HT-29 (cell line): ENCODE measurements at places on chromosomes 11 and 22.

DNA sequence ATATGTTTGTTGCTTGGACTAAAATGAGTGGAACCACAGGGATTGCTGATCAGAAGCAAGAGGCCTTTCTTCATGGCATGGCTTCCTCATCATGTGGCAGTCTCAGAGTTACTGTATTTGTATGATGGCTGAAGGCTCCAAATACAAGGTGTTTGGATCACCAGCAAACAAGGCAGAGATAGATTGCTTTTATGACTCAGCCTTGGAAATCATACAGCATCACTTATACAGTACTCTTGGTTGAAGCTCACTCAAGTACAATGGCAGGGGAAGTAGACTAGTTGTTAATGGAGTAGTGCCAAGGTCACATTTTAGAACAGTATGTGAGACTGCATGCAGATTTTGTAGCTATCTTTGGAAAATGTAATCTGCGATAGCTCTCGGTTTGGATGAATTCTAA is 16.6 kb downstream of the CAPRIN1 start:
- no peak for DNase-seq

DNA sequence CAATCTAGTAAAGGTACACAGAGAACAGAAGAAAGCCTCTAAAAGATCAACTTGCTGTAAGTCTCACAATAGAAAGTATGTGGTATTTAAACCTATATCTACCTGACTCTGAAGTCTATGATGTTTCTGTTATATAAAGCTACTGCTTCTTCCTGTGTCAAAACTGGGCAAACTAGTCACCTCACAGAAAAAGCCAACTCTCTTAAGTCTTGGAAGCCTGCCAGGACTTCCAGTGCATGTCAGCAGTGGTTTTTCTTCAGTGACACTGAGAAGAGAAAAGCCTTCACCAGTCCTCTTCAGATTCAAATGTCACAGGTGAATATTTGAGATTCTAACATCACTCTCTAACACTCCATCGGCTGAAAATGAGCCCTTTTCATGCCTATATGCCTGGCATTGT is 808.0 kb downstream of the DLG2 start:
- DNase-seq, result peak; percentile 4

DNA sequence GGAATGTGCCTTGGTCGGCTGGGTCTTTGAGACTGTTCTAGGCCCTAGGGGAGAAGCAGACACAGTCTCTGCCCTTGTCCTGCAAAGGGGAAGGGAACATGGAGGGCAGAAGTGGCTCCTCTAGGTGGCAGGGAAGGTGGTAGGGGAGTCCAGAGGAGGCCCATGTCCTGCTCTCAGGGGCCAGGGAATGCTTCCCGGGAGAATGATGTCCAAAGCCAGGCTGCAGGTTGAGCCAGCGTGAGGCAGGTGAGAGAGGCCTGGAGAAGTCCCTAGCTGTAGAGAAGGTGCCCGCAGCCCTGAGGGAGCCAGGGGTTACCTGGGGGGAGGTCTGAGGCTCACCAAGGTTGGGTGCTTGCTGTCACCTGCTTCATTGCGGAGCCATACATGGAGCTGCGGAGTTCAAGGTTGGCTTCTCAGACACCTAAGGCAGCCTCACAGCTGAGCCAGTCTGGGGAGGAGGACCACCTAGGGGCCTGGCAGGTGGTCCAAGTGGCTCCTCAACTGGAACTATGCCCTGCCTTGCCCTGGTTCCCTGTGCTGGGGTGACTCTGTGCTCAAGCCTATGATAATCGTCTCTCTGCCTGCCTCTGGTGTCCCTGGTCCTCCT is 46.1 kb downstream of the SMIM38 start:
- DNase-seq, result no peak

- DNase-seq, result peak; percentile 99
These were observed 1.9 kb downstream of the GNG3 start for GRCh38 chr11:62709247-62710000.

DNA sequence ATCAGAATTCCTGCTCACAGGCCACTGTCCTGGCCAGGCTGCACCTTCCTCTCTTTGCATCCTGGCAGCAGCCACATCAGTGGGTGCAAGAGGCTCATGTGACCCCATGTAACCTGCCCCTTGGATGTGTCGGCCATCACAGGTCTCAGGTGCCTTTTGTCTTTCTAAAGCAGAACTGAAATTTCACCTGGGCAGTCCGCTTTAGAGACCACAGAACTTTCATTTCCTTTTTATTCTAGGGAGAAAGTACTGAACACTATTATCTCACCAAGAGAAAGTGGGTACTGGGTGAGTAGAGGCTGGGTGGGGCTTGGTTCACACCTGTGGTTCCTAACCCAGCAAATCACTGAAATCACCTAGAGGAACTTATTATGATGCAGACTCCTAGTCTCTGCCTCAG is 51.7 kb upstream of the NUP160 start:
- no peak for DNase-seq

- no peak for DNase-seq
These were observed 44.9 kb downstream of the AAMDC start for GRCh38 chr11:77865805-77866204.

- no peak for DNase-seq
These were observed 5.4 kb downstream of the BEST1 start for GRCh38 chr11:61955422-61956135.

- DNase-seq, result peak; percentile 35
These were observed 11.4 kb downstream of the GNB1L start for GRCh38 chr22:19843107-19843856.

GRCh38 chr11:18366286-18366685 is 28.1 kb upstream of the LDHA start:
- no peak for DNase-seq

DNA sequence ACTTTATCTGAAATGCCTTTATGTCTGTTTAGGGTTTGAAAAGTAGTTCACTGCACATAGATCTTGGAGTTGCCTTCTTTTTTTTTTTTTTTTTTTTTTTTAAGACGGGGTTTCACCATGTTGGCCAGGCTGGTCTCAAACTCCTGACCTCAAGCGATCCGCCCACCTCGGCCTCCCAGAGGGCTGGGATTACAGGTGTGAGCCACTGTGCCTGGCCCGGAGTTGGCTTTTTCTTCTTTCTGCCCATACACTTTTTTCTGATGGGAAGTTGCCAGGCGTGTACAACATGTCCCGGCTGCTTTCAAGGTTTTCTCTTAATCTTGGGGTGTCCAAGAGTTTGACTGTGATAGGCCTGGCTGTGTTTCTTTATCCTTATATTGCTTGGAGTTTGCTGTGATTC is 12.9 kb upstream of the GNB1L start:
- DNase-seq, result no peak

GRCh38 chr22:46486996-46487717 is 50.3 kb downstream of the CELSR1 start:
- DNase-seq, result no peak

GRCh38 chr11:92765082-92765840 is 204.2 kb upstream of the MTNR1B start:
- no peak for DNase-seq

DNA sequence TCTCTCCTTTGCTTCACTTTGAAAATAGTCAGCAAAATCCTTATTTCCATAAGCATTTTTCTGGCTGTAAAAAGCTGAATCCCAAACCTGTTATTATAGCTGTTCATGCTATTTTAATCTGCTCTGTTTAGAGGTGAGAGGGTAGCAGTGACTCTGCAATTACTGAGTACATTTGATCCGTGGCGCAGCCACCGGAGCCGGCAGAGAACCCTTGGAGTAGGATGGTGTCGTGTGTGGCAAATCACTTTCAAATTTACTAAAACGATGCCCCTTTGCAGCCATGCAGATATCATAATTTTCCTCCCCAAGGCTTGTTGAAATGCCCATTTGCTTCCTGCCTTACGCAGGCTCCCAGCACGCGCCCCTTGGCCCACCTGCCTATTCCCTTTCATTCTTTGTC is 69.6 kb downstream of the ZBTB16 start:
- DNase-seq, result no peak

- DNase-seq, result no peak
These were observed 19.6 kb downstream of the NF2 start for GRCh38 chr22:29623059-29623458.

- DNase-seq, result no peak
These were observed 8.9 kb downstream of the HPS4 start for GRCh38 chr22:26474682-26475081.

DNA sequence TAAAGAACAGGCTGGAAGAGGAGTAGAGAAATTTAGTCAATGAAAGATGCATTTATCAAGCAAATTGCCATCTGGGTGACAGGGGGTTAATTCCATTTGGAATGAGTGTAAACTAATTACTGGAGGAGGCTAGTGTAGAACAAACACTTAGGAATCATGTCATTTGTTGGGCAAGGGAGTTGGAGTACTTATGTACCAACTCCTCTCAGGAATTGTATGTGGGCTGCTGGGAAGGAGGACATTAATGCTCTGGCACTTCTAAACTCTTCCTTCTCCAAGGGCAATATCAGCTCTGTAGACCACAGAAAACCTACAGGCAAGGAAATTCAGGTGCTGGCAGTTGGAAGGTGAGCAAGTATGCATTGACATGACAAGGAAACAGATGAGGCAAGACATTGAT is 141.0 kb downstream of the MSANTD4 start:
- DNase-seq, result no peak

- no peak for DNase-seq
These were observed 14.6 kb downstream of the CABP7 start for GRCh38 chr22:29734406-29734805.

- DNase-seq, result no peak
These were observed 48.8 kb upstream of the GLYAT start for GRCh38 chr11:58780578-58780977.

GRCh38 chr22:17471886-17472535 is 91.3 kb upstream of the SLC25A18 start:
- no peak for DNase-seq

GRCh38 chr11:78567209-78567608 is 7.5 kb downstream of the NARS2 start:
- no peak for DNase-seq

GRCh38 chr11:12719221-12719620 is 45.0 kb downstream of the TEAD1 start:
- DNase-seq, result no peak

DNA sequence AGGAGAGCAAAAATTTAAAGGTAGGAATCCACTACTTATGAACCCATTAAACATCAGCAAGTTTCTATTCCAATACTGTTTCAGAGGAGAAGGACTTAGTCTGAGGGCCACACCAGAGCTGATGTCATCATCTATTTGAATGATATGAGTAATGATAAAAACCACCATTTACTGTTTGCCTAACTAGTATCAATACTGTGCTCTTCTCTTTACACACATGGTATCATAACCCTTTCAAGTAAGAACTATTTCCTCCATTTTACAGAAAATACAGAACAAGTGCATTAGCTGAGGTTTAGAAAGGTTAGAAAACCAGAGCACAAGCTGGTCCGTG is 651.3 kb upstream of the KIRREL3 start:
- DNase-seq, result no peak

- DNase-seq, result no peak
These were observed 60.8 kb upstream of the FAM181B start for GRCh38 chr11:82794490-82794889.
